ENCODE measurements at places on chromosomes 11 and 22.

GRCh38 chr11:102883141-102883540 lies 8.4 kb upstream of the MMP12 start:
- DNase-seq = no peak

GRCh38 chr22:27596133-27596870 lies 205.3 kb downstream of the MN1 start:
- no peak for DNase-seq

- no peak for DNase-seq
Measured at GRCh38 chr11:33684003-33684706, 16.5 kb downstream of the C11orf91 start.

DNA sequence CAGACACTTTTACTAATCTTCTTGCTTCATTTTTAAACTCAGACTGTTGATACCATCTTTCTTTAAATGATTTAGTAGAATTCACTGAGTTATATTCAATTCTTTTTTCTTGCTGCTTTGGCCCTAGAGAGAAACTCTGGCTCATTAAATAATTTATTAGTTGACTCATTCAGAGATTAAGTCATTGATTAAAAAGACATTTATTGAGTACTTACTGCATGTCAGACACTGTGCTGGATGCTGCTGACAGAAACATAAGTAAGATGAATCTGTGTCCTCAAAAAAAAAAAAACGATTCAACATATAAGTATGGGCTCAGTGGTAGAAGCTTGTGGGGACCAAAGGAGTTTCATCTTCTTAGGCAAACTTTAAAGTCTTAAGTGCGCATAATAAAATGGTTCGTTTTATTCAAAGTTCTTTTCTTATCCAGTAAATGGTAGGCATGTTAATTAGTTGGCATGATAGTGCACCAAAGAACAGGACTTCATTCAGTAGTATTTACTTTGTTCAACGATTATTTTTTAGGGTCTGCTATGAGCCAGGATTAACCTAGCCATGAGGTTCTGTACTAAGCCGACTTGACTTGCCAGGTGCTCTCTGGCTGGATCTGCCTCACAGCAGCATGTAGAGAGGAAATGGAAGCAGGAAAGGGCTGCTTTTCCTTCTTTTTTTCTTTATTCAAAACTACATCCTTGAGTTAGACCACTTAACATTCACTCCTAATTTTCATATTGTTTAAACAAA lies 281.0 kb upstream of the CTSC start:
- no peak for DNase-seq

- no peak for DNase-seq
Measured at GRCh38 chr11:69242266-69242920, 51.6 kb upstream of the MYEOV start.

GRCh38 chr11:117972629-117973502 lies 13.3 kb upstream of the IL10RA start:
- DNase-seq = no peak

GRCh38 chr11:107743191-107743590 lies 31.3 kb upstream of the SLN start:
- DNase-seq = no peak

DNA sequence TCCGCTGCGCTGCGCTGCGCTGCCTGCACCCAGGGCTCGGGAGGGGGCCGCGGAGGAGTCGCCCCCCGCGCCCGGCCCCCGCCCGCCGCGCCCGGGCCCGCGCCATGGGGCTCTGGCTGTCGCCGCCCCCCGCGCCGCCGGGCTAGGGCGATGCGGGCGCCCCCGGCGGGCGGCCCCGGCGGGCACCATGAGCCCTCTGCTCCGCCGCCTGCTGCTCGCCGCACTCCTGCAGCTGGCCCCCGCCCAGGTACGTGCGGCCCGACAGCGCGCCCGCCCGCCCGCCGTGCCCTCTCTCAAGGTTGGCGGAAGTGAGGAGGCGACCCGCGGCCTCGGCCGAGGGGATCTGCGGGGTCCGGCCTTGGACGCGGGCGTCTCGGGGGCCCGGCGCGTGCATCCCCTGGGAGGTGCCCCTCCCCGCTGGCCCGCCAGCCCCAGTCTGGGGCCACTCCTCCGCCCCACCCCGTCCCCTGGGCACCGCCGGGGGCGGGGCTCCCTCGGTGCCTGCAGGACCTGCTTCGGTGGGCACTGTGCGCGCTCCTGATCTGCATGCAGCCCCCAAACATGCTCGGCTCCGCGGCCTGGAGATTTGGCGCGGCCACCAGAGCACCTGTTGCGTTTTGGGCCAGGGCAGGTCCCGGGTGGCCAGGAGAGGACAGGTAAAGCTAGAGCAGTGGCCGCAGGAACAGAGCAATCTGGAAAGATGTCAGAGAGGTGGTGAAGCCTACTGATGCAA lies 429 bp downstream of the VEGFB start:
- DNase-seq = no peak

GRCh38 chr11:61472868-61473267 lies 35.7 kb upstream of the LRRC10B start:
- DNase-seq = no peak

GRCh38 chr11:70255477-70256116 lies 14.9 kb upstream of the PPFIA1 start:
- no peak for DNase-seq

GRCh38 chr11:46697303-46697702 lies 3.1 kb downstream of the ARHGAP1 start:
- DNase-seq = no peak

DNA sequence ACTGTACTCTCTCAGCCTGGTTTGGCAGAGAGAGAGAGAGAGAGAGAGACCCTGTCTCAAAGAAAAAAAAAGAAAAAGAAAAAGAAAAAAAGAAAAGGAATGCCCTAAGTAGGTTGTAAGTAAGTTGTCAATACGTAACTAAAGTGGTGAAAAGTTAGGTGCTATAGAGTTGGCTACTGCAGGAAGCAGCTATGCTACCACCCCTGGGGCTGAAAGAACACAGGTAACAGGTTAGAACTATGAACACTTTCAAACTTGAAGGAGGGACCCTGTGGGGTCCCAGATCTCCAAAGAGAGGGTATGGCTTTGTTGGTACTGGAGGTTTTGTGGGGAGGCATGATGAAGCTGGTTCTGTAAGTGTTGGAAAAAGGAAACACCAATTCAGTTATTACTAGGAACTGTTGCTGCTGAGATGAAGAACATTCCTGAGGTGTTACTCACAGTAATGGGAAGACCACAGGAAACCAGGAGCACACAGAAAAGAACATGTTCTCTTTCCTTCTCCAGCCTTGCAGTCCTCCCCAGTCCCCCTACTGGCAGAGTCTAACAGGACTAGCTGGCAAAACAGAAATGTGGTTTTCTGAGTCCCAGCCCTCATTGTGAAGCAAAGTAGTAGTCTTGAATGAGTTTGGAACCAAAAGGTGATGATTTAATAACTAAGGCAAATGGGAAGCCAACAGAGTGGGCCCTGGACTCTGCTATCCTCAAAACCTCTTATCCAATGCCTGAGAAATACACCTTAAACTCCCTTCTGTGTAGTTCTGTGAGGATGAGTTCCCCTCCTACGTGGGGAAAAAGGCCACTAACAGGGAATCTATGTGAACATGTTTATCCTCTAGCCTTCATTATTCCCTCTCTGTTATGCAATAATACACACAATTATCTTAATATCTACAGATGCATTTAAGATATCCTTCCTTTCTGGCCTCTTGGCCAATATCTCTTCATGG lies 427.0 kb upstream of the DDI1 start:
- peak; percentile 85 for DNase-seq

DNA sequence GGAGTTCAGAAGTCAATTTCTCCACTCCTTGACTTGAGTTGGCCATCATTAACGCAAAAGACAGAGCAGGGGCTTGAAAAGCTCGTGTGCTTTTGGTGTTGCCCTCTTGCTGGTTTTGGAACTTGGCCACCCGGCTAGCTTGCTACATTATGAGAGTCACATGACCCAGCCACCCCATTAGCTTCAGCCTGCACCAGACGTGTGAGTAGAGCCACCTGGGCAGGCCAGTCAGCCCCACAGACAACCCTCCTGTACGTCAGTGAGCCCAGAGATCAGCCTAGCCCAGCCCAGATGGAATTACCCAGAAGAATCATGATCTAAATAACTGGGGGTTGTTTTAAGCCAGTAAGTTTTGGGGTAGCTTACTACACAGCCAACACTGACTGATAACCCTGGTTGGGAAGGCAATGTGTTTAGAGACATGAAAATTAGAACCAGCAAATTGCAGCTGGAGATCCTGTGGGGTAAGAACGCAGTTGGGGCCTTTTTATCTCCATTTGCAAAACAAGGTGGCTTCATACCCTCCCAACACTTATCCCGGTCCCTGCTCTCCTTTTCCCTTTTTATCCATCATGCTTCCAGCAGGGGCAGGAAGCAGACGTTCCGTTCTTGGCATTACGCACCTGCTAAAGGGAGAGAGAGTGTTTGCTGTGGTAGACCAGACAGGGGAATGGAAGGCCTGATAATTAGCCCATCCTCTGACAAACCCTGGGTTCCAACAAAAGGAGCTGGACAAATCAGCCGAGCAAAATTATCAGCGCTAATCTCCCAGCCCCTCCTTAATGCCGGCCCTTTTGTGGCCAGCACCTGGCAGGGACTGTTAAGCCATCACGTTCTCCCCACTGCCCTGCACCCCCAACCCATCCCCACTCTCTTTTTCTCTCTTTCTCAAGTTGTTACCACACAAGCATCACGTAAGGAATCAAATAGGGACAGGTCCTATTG lies 548.7 kb upstream of the CADM1 start:
- DNase-seq = no peak

- no peak for DNase-seq
Measured at GRCh38 chr11:87033561-87033960, 4.2 kb upstream of the TMEM135 start.

- DNase-seq = no peak
Measured at GRCh38 chr11:59556115-59556916, 45.0 kb downstream of the OR4D9 start.

DNA sequence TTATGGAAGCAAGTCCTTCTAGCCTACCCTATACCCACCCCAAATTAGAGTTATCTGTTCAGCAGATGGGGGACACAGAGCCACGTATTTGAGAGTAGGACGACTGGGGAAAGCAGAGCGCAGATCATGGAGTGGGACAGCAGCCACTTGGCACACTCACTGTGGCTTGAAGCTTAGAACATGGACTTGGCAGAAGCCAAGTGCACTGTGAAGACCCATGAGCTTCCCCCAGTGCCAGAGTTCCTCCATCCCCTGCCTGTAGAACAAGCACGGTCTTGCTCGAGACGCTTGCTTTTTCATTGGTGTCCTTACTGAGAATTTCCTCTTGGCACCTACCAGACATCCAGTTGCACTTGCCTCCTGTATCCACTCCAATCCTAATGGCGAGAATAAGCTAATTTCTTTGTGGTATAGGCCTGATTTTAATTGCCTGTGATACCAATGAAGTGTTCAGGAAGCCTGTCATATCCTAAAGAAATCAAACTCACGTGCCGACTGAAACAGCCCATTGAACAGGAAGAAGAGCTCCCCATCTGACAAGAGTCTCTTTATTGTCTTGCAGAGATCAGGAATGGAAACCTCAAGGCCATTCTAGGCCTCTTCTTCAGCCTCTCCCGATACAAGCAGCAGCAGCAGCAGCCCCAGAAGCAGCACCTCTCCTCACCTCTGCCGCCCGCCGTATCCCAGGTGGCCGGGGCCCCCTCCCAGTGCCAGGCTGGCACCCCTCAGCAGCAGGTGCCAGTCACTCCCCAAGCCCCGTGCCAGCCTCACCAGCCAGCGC lies 166.9 kb downstream of the NAV2 start:
- no peak for DNase-seq

- no peak for DNase-seq
Measured at GRCh38 chr11:133834682-133835592, 10.4 kb downstream of the SPATA19 start.

DNA sequence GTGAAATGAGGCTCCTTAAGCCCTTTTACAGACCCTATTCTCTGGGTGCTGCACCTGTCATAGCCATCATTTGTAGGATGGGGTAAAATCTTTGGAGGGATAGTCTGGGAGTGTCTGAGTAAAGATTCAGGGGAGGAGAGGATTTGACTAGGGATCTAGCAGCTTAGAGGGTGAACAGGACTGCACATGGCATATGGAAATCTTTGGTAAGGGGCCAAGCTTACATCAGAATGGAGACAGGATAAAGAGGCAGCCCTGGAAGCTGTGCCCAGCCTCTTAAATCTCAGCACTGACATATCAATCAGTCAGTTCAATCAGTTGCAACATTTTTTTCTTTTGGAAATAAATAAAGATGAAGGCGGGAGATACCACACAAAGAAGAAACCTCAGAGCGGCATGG lies 301.8 kb upstream of the CADM1 start:
- no peak for DNase-seq

GRCh38 chr11:64848826-64849597 lies 4.6 kb upstream of the CDC42BPG start:
- no peak for DNase-seq

GRCh38 chr22:47143249-47143938 lies 380.9 kb downstream of the TBC1D22A start:
- DNase-seq = no peak

GRCh38 chr11:108697872-108698473 lies 33.1 kb downstream of the DDX10 start:
- peak; percentile 50 for DNase-seq

DNA sequence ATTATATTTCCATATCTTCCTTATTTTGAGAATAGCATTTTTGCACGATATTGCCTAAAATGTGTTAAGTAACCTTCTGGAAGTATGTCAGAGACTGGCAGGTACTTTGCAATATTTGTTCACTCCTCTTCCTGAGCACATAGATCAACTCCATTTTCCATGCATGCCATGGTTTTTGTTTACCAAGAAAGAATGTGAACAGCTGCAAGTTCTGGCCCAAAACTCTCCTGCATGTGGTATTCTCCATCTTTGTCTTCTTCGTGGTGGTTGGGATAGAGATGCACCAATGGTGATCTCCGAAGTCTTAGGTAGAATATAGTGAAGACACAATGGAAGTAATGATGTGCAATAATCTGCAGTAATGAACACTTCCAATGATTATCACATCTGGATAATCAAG lies 2241.0 kb upstream of the RAG2 start:
- DNase-seq = no peak

DNA sequence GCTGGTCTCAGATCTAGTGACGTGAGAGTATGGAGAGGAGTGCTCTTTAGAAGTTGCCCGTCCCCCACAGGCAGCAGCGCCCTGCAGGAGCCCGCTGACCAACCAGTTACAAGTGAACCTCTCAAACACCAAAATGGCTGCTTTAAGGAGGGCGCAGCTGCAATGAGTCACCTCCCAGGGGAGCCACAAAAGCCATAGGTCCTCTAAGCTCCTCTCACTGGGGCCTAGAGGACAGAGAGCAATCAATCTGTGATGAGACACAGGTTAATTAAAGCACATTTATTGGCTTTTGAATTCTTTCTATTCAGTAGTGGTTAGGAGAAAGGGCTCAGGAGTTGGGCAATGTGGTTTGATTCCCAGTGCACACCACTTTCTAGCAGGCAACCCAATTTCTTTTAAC lies 15.5 kb upstream of the RAPSN start:
- DNase-seq = no peak

DNA sequence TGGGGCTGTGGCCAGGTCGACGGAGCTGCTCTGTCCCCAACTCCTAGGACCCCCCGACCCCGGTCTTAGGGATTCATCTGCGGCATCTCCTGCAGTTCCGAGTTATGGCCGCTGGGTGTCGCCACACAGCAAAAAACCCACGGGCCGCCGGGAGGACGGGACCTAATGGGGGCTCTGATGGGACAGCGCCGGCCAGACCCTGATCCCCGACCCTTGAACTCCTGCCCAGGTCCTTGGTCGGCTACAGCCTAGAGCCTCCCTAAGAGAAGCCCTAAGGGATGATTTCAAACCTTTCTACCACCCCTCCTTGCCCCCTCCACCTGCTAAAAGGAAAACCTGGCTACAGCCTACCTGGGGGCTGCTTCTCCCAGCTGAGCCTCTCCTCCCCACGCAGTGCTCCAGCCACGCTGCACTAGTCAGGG lies 30.8 kb upstream of the LRRC10B start:
- no peak for DNase-seq
